ENCODE measurements at places on chromosomes 7 and 10. TPM values are rescaled to one million over a fixed set of nuclear protein-coding genes. Genes with fewer than 3 reads are reported as not detected.

DNA sequence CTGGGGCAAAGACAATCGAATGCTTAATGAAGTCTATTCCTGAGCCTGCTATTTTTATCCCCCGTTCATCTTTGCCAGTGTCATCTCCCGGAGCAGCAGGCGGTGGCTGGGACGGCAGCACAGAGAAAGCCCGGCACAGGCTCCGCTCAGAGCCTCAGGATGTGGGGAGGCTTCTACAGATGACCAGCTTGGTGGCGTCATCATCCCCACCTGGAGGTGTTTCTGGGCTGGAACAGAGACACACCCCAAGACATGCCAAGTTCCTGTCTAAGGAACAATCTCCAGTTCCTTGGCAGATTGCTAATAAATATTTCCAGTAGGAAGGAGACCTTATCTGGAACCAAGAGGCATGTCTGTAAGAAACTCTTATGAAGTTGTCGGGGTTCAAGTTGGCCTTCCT lies 552.4 kb upstream of the MGMT start:
- no peak for DNase-seq
- no peak overlapping the region for H3K4me3 ChIP-seq
- no peaks in the 10 kb centered on the region for H3K36me3 ChIP-seq
- H3K27me3 ChIP-seq, result no peaks in the 10 kb centered on the region
- no peak overlapping the region for H3K27ac ChIP-seq
- no peaks in the 10 kb centered on the region for H3K4me1 ChIP-seq

The MYOF gene
- polyA plus RNA-seq, result 31.6 TPM

The FAM25A gene
- polyA plus RNA-seq, result not detected

DNA sequence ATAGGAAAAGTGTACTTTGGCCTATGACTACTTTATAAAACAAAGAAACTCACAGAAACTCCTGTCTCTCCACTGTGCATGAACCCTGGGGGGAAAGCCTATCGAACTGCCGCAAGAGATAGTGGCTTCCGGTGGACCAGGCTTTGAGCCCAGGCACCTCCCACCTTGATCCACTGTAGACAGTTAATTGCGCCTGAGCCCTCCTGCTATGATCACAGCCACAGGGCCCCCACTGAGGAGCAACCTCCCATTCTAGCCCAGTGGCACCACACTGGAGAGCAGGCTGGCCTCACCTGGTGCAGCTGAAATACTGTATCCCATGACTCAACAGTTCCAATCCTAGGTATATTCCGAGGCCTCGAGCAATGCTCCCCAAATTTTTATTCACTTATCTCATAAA lies 98.8 kb downstream of the COBL start:
- H3K4me3 ChIP-seq, result no peak overlapping the region
- H3K27me3 ChIP-seq, result no peaks in the 10 kb centered on the region
- no peaks in the 10 kb centered on the region for H3K4me1 ChIP-seq
- H3K36me3 ChIP-seq, result peaks cover 15% of the 10 kb centered on the region
- no peak for DNase-seq

The MYPN gene
- 0.16 TPM for polyA plus RNA-seq

The CC2D2B gene
- polyA plus RNA-seq, result 1.2 TPM

- peaks cover 4% of the 10 kb centered on the region for H3K4me1 ChIP-seq
- H3K36me3 ChIP-seq, result no peaks in the 10 kb centered on the region
- no peaks in the 10 kb centered on the region for H3K27me3 ChIP-seq
- peak; percentile 52 for DNase-seq
- no peak overlapping the region for H3K27ac ChIP-seq
Measured at GRCh38 chr10:59126991-59127390, 49.5 kb upstream of the PHYHIPL start.

The SLC4A2 gene
- polyA plus RNA-seq, result 107 TPM

The DPY19L1 gene
- polyA plus RNA-seq, result 11.3 TPM

GRCh38 chr10:20007426-20007825 lies 191.2 kb downstream of the PLXDC2 start:
- DNase-seq, result no peak
- H3K36me3 ChIP-seq, result peaks cover 20% of the 10 kb centered on the region
- no peaks in the 10 kb centered on the region for H3K27me3 ChIP-seq
- H3K4me3 ChIP-seq, result no peak overlapping the region
- H3K27ac ChIP-seq, result no peak overlapping the region
- H3K4me1 ChIP-seq, result no peaks in the 10 kb centered on the region

DNA sequence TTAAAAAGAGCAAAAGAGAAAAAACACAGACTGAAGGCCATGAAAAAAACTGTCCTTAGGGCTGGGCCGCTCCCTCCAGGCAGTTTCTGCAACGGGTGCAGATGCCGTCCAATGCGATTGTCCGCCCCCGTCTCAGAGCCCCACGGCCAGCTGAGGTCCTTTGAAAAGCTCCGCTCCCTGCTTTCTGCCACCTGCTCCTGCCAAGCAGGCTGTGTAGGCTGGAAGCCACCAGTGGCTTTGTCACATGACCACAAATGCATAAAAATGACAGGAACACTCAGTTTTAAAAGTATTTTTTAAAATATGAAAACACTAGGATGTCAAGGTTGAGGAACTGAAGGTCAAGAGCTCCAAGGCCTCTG lies 71.7 kb downstream of the AMZ1 start:
- H3K36me3 ChIP-seq, result peaks cover 4% of the 10 kb centered on the region
- peak overlapping the region; percentile 96 for H3K27ac ChIP-seq
- no peak overlapping the region for H3K4me3 ChIP-seq
- no peak for DNase-seq

The TBX20 gene
- not detected for polyA plus RNA-seq

The SYNPO2L gene
- 0.51 TPM for polyA plus RNA-seq

DNA sequence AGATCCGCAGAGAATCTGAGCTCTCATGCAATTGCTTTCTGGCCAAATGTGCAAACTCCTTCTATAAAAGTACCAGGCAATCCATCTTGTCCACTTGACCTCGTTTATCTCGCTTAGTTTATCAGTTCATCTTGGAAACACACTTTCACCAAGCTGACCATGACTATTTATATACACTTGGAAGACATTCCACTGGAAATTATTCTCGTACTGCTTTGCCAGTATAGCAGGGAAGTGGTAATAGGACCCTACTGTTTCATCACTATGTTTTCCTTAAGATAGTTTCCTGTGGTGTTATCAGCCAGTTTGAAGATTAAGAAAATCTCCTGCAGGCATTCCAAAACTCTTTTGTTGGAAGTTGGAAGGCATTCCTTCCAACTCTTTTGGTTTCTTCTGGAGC lies 115.3 kb upstream of the FAM171A1 start:
- no peak for DNase-seq
- H3K4me1 ChIP-seq, result no peaks in the 10 kb centered on the region
- H3K36me3 ChIP-seq, result no peaks in the 10 kb centered on the region
- H3K4me3 ChIP-seq, result no peak overlapping the region
- no peaks in the 10 kb centered on the region for H3K27me3 ChIP-seq

The RNF148 gene
- 0.12 TPM for polyA plus RNA-seq

The KLF14 gene
- polyA plus RNA-seq, result 0.18 TPM

GRCh38 chr10:124484661-124485060 lies 23.0 kb downstream of the LHPP start:
- no peaks in the 10 kb centered on the region for H3K27me3 ChIP-seq
- no peak for DNase-seq
- peaks cover 16% of the 10 kb centered on the region for H3K36me3 ChIP-seq
- H3K4me1 ChIP-seq, result no peaks in the 10 kb centered on the region

- H3K36me3 ChIP-seq, result no peaks in the 10 kb centered on the region
- H3K4me3 ChIP-seq, result no peak overlapping the region
- no peak overlapping the region for H3K27ac ChIP-seq
- no peak for DNase-seq
Measured at GRCh38 chr7:102326157-102326889, 29.9 kb downstream of the SPDYE6 start.

DNA sequence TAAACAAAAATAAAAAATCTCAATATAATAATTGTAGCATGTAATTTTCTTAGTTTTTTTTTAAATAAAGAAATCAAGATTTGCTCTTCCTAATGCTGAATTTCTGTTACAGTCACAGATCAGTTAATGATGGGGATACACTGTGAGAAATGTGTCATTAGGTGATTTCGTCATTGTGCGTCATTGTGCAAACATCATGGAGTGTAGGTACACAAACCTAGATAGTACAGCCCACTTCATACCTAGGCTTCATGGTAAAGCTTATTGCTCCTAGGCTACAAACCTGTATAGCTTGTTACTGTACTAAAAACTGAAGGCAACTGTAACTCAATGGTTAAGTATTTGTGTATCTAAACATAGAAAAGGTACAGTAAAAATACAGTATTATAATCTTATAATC lies 74.4 kb upstream of the LSM8 start:
- H3K4me1 ChIP-seq, result no peaks in the 10 kb centered on the region
- peak; percentile 22 for DNase-seq
- no peak overlapping the region for H3K27ac ChIP-seq

- no peak for DNase-seq
- H3K27ac ChIP-seq, result no peak overlapping the region
- H3K36me3 ChIP-seq, result no peaks in the 10 kb centered on the region
- H3K4me1 ChIP-seq, result no peaks in the 10 kb centered on the region
- peaks cover 43% of the 10 kb centered on the region for H3K27me3 ChIP-seq
Measured at GRCh38 chr7:1288390-1288995, 55.8 kb downstream of the UNCX start.

DNA sequence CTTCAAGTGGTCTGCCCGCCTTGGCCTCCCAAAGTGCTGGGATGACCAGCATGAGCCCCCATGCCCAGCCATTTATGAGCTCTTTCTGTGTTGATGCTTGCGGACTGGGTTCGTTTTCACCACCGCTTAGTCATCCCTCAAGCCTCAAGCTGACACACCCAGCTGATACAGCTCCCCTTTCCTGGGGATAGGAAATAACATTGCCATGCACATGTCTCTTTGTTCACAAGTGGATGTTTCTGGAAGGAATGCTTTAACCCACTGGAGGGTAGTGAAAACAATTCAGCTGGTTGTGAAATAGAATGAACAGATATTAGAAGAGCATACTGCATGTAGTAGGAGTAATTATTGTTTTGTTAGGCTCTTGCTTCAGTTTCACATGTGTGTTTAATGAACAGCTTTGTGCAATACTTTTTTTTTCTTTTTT lies 8.5 kb upstream of the METTL27 start:
- H3K27ac ChIP-seq, result peak overlapping the region; percentile 86
- peak; percentile 89 for DNase-seq
- no peak overlapping the region for H3K4me3 ChIP-seq
- H3K36me3 ChIP-seq, result no peaks in the 10 kb centered on the region

DNA sequence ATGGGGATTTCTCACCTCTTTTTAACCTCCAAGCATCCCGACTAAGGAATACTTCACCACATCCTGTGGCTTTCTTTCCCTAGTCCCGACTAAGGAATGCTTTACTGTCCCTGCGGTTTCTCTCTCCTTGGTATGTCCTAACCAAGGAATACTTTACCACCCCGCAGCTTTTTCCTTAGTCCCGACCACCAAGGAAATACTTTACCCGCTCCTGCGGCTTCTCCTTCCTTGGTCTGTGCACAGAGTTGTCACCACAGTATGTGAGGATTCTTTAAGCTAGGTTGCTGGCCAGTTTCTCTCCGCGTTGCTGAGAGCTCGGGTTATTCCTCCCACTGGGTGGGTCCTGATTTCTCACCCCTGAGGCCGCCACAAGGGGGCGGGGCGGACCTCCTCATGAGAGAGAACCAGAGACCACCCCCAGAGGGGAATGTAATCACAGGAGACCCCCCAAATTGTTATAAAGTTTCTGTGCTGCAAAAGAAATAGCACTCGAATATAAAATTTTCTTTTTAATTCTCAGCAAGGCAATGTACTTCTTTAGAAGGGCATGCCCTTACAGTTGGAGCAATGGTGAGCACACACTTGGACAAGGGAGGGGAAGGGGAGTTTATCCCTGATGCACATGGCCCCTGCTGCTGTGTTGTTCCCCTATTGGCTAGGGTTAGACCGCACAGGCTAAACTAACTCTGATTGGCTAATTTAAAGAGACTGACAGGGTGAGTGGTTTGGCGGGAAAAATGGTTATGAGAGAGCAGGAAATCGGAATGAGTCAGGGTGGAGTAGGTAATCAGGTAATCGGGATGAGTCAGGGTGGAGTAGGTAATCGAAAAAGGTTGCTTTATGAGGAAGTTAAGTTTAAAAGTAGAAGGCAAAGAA lies 12.8 kb downstream of the SUGCT start:
- H3K4me1 ChIP-seq, result peaks cover 22% of the 10 kb centered on the region
- H3K27ac ChIP-seq, result no peak overlapping the region
- no peak for DNase-seq
- H3K36me3 ChIP-seq, result no peaks in the 10 kb centered on the region

The REEP3 gene
- polyA plus RNA-seq, result 49.1 TPM

GRCh38 chr7:154231732-154232131 lies 179.5 kb downstream of the DPP6 start:
- no peaks in the 10 kb centered on the region for H3K36me3 ChIP-seq
- no peak for DNase-seq
- no peak overlapping the region for H3K4me3 ChIP-seq
- no peaks in the 10 kb centered on the region for H3K4me1 ChIP-seq

DNA sequence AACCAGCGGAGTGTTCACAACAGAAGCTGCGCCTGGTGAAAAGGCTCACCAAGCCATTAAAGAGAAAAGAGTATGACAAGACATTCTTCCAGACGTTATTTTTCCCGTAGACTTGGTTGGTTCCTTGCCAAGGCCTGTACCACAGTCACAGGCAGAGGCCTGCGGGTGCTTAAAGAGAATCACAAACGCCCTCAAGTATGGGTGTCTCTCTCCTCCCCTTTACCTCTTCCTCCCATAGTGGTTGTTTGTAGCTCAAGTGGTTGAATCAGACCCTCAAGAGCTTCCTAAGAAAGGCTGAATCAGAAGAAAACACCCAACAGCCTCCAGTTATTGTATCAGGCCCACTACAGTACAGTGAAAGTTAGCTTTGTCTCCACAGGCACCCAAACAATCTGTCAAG lies 169.0 kb downstream of the CREB5 start:
- no peak overlapping the region for H3K4me3 ChIP-seq
- DNase-seq, result no peak
- H3K36me3 ChIP-seq, result no peaks in the 10 kb centered on the region
- peaks cover 4% of the 10 kb centered on the region for H3K27me3 ChIP-seq

GRCh38 chr10:88065383-88066049 lies 202.1 kb downstream of the PTEN start:
- peak overlapping the region; percentile 31 for H3K27ac ChIP-seq
- no peaks in the 10 kb centered on the region for H3K27me3 ChIP-seq
- peaks cover 21% of the 10 kb centered on the region for H3K4me1 ChIP-seq
- H3K4me3 ChIP-seq, result no peak overlapping the region
- no peak for DNase-seq
- H3K36me3 ChIP-seq, result no peaks in the 10 kb centered on the region

DNA sequence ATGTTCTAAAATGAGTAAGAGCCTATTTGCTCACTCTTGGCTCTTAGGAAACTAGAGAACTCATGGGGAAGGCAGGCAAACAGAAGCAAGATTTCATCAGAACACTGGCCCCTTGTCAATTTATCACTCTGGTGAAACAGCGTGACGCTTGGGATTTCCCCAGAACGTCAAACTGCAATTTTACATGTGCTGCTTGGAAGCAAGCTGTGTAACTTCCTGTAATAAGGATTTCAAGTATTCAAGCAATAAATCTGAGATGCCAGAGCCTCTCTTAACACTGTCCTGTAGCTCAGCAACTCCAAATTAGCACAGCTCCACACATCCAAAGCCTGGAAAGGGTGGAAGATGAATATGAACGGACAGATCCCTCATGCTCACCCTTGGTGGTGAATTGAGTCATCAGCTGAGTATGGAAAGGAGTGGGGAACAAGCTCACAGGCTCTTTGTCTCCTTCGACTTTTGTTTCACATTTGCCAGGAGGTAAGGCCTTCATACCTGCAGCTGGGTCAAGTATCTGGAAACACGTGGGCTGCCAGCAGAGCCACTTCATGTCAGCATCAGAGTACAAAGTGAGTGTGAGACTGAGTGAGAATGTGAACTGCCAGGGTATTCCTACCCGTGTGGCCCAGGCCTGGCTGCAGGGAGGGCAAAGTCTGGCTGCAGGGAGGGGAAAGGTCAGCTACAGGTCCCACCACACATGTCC lies 140.4 kb upstream of the NAMPT start:
- no peak overlapping the region for H3K4me3 ChIP-seq
- peak; percentile 83 for DNase-seq
- peak overlapping the region; percentile 36 for H3K27ac ChIP-seq
- H3K27me3 ChIP-seq, result no peaks in the 10 kb centered on the region
- no peaks in the 10 kb centered on the region for H3K36me3 ChIP-seq
